GF-D8 (cell line): ENCODE measurements at places on chromosomes 2 and 18.

- no peak for DNase-seq
These were observed 48.3 kb downstream of the WDFY1 start for GRCh38 chr2:223896833-223897311.

- no peak for DNase-seq
These were observed 53.9 kb downstream of the MYO7B start for GRCh38 chr2:127589358-127589757.

GRCh38 chr2:143852759-143853158, 667.2 kb downstream of the ZEB2 start:
- DNase-seq = no peak

GRCh38 chr2:107553539-107553938, 273.2 kb upstream of the RGPD4 start:
- DNase-seq = no peak

DNA sequence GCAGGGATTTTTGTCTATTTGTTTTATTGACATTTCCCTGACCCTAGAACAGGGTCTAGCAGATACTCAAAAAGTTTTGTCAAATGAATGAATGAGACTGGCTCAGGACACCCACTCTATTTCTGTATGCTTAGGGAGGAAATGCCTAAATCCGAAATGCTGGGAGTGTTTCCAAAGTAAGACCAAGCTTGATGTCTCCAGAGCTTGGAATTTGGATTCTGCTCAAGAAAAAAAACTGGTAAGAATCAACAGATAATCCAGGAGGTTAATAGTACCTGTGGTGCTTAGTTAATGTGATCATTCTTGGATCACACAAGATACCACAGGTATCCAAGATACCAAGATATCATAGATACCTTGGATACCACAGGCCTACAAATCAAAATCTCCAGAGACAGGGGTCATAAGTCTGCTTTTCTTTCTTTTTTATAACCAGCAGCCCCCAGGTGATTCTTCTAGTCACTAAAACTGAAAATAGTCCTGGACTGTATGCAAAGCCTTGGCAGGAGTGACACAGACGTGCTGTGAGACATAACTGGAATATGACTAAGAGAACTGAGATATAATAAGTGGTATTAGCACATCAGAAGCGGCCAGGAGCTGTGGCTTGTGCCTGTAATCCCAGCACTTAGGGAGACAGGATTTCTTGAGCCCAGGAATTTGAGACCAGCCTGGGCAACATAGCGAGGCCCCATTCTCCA, 39.9 kb upstream of the SP3 start:
- no peak for DNase-seq

DNA sequence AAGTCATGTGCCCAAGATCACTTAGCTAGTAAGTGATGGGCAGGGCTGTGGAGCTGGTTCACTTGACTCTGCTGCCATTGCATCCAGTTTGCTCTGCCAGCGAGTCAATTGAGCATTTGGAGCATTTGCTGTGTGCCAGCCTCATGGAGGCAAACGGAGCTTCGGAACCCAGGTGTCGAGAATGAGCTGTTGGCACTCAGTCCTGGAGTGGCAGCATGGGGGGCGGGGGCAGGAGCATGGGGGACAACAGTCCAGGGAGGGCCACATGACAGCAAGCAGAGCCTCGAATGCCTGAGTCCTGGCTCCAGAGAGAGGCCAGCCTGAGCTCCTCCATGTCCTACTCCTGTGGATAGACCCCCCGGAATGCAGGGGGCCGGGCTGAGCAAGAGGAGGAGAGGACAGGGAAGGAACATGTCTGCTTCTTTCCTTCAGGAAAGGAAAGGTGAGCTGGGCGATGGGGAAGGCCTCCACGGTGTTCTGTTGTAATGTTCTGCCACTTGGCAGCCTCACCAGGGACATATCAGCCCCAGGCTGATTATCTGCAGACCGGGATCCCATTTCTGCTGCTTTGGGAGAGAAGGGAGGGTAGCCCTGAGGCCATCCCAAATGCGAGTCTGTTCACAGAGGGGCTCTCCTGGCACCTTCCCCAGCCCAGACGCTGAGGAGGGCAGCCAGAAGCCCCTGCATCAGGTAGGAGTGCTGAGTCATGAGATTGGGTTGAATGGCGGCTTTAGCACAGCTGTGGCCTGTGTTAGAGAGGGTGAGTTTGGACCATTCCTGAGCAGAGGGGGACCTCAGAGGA, 59.6 kb downstream of the HPCAL1 start:
- DNase-seq = no peak
